Upper lobe of right lung (tissue), 1 donor: ENCODE measurements at places on chromosomes 7 and 10.
A peak's percentile ranks its signal among the peaks of the same experiment; 100 is the strongest.

DNA sequence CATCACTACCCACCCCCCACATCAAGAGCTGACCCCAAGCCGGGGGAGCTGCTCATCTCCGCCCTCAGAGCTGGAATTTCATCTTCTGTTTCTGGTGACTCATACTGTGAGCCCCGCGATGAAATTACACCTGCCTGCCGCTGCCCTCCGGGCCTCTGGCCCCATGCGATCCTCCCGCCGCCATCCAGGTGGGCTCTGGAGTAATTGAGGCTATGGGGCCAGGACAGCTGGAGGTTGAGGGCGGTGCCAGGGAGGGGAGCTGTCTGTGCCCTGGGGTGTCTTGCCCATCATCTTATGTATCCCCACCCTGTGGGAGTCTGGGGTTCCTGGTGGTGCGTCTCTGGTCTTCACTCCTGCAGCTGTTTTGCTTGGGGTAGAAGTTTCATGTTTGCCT, 9.0 kb downstream of the GTF2IRD1 start:
- no peak for DNase-seq

DNA sequence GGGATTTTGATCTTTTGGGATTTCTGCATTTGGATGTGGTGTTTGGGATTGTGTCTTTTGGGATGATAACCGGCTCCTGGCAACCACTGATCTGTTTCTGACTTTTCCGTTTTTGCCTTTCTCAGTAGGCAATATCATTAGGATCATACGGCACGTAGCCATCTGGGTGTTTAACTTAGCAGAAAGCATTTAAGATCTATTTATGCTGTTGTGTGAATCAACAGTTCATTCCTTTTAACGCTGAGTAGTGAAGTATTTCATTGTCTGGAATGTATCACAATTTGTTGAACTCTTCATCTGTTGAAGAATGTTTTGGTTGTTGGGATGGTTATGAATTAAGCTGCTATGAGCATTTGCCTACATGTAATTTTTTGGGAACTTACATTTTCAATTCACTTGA, 459.6 kb downstream of the SDK1 start:
- no peak for DNase-seq

DNA sequence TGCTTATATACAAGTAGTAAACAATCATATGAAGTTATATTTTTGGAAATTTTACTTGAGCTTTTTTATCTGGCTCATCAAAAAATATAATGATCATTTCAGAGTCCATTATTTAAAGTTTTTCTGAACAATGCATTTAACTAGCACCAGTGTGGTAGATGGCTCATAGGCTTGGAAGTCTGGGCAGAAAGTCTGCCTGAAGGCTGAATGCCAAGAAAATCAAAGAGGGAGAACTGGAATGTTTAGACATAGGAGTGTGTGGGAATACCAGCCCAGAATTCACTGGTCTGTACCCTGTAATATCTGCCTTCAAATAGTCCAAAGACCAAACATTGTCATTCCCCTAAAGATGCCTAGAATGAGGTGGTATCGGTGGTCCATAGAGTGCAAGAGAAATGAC, 40.3 kb upstream of the ANK3 start:
- no peak for DNase-seq

DNA sequence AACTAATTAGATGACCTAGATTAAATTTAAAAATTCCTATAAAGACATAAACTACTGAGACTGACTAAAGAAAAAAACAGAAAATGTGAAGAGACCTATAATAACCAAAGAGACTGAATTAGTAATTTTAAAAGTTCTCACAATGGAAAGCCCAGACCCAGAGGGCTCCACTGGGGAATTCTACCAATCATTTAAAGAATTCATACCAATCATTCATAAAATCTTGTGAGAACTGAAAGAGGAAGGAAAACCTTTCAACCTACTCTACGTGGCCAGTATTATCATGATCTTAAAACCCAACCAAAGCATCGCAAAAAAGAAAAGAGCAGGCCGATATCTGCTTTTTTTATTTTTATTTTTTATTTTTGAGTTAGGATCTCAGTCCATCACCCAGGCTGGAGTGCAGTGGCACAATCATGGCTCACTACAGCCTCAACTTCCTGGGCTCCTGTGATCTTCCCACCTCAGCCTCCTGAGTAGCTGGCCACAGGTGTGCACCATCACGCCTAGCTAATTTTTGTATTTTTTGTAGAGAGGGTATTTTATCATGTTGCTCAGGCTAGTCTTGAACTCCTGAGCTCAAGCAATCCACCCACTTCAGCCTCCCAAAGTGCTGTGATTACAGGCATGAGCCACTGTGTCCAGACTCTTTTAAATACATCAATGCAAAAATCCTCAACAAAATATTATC, 48.6 kb downstream of the DGKI start:
- no peak for DNase-seq

- DNase-seq, result no peak
Observed at GRCh38 chr7:12619461-12620069, 49.0 kb downstream of the SCIN start.

GRCh38 chr7:6530626-6531491, 20.4 kb downstream of the GRID2IP start:
- DNase-seq, result no peak

DNA sequence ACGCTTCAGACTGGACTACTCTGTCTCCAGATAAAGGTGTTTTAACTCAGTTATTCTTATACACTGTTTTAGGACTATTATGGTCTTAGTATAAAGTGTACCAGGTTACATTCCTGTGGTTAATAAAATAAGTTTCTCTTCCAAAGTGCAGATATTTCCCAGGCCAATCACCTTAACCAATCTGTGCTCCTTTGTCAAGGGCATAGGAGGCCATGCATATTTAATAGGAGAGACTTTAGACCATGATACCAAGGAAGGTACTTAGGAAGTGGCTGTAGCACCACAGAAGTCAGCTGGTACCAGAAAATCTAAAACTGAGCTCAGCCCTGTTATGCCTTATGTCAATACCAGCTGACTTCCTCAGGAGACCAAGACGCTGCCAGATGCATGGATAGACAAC, 226.5 kb upstream of the TMEM72 start:
- no peak for DNase-seq

- peak; percentile 52 for DNase-seq
Observed at GRCh38 chr10:78935697-78936407, 132.9 kb upstream of the ZMIZ1 start.

GRCh38 chr10:64601298-64601697, 1080.1 kb downstream of the REEP3 start:
- no peak for DNase-seq

DNA sequence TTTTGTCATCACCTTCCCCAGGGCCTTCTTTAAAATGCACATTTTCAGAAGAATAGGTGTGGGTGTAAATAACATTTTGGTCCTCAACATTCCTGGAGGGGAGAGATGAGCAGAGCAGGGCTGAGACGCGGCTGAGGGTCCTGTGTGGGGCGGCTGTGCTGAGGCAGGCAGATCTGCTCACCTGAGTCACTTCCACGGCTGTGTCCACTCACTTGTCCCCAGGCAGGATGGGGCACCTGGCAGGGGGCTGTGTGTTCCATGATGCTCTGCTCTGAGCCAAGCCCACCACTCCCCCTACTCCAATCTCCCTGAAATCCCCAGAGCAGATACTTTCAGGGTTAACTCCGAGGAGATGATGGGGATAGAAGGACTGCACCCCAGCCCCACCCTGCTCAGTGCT, 93.8 kb downstream of the GLRX3 start:
- DNase-seq, result peak; percentile 23

DNA sequence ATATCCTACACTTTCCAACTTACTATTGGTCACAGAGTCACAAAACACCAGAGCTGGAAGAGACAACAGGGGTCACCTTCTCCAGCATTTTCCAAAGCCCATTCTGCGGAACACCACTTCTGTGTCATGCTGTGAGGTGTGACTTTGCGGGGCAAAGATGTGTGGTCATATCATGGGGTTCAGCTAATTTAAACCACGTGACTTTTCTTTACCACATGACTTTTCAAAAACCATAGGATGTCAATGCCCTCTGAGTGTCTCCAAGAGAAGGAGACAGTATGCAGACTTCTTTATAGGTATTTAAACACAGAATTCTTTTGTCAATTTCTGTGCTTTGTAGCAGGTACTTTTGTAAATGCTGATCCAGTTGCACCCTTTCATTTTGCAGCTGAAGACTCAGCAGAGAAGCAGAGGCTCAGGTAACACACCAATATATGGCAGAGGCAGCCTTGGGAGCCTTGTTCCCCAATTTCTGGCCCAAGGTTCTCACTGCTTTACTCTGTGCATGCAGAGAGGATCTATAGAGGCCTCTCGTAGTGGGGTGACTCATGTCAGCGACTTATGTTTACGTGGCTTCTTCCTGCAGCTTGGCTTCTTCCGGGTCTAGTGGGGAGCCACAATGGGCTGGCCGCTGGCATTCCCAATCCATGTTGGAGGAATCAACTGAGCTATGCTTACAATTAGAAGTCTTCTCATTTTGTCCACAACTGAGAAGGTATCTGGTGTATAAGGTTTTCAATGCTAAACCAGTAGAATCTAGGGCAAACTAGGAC, 104.0 kb upstream of the RHOBTB1 start:
- DNase-seq, result no peak

GRCh38 chr7:20666444-20666843, 51.0 kb downstream of the ABCB5 start:
- DNase-seq, result no peak

- no peak for DNase-seq
Observed at GRCh38 chr10:1214071-1214675, 158.0 kb downstream of the WDR37 start.

DNA sequence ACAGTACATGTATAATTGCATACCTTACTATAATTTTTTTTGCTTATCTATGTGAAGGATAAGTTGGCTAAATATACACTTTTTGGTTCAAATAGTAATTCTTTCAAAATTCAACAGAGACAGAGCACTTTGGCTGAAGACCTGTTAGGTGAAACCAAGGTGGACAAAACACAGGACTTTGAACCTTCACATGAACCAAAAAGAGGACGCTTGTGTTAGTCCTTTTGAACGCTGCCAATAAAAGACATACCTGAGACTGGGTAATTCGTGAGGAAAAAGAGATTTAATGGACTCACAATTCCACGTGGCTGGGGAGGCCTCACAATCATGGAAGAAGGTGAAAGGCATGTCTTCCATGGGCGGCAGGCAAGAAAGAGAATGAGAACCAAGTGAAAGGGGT, 4.7 kb upstream of the AGMO start:
- DNase-seq, result no peak

DNA sequence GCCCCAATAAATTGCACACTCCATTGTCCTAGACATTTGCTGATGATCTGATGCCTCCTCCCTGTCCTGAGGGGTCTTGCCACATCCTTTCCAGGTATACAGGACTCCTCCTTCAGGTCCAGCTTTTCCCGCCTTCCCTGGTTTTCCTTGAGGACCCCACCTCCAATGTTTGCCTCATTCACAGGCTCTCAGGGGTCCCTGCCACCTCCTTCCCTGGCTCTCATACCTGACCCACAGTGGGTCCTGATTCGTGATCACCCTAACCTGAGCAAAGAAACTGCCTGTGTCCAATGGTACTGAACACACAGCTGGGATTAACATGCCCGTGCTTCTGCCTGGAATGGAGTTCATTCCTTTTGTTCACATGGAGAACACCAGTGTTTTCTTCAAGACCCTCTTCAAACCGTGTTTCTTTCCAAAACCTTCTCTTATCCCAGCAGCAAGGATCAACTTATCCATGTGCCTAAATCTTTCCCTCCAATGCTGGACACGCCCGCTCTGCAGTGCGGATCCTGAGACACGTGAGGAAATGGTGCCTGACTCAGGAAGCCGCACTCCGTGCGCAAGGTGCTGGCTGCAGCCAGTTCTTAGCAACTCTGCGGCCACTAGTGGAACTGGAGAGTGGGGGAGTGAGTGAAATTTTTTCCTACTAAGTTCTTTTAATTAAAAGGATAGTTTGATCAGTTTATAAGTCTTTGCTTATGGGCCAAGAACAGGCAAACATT, 354.6 kb upstream of the SHH start:
- peak; percentile 35 for DNase-seq

- no peak for DNase-seq
Observed at GRCh38 chr10:21746118-21746517, 212.1 kb downstream of the MLLT10 start.

DNA sequence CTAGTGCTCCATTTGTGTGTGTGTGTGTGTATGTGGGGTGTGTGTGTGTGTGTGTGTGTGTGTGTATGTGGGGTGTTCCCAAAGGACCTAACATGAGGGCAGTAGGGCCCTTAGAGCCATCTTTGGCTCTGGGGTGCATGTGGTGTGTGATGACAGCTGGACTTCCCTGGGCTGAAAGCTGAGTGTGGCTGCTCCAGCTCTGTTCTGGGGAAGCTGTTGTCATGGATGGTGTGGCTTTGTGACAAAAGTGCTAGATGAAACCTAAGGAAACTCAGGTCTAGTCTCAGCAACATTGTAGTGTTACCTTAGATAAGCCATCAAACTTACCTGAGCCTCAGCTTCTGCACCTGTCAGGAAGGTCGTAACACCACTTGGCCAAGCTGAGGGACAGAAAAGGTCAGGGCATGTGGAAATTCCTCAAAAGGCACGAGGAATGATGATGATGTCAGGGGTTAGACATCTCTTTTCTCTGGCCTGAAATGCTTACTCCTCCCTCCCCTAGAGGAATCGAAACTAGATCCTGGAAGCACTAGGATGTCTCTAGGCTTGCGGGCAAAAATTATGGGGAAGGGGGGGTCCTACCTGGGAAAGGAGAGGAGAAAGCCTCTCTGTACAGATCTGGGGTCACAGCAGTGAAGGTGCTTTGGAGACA, 115.4 kb downstream of the RPS24 start:
- DNase-seq, result no peak

GRCh38 chr7:27575613-27576012, 87.1 kb downstream of the HIBADH start:
- DNase-seq, result no peak

DNA sequence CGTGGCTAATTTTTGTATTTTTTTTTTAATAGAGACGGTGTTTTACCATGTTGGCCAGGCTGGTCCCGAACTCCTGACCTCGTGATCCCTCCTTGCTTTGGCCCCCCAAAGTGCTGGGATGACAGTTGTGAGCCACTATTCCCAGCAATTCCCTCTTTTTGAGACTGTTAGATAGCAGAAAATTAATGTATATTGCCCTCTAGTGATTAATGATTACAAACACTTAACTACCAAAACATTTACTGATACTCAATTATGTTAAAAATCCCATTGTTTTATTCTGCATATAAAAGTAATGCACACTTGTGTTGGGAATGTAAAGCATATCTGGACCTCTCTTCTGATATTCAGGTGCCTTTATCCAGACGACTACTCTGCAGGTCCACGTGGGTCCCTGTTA, 41.2 kb upstream of the COBL start:
- DNase-seq, result no peak

GRCh38 chr7:144011458-144012230, 11.5 kb downstream of the OR6B1 start:
- DNase-seq, result no peak

GRCh38 chr7:2641406-2642393, 9.9 kb downstream of the TTYH3 start:
- peak; percentile 93 for DNase-seq

DNA sequence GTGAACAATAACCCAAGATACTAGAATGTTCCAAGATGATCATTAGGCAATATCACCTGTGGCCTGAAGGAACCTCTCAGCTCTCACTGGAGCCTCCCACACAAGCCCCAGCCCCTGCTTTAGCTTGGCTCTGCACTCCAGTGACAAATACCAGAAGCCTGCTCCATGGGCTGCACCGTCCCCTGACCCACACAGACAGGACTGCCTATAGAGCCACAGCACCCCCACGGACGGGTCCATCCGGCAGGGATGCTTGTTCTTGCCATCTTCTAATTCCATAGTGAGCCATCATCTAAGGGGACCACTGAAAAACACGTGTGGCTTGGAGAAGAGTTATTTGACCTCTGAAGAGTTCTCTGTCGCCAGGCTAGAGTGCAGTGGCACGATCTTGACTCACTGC, 100.9 kb downstream of the PTN start:
- DNase-seq, result no peak

GRCh38 chr7:106177738-106178592, 65.9 kb upstream of the SYPL1 start:
- DNase-seq, result no peak

- DNase-seq, result no peak
Observed at GRCh38 chr7:116443646-116444045, 55.9 kb upstream of the CAV2 start.
